ENCODE measurements at places on chromosomes 1 and 21. TPM values are rescaled to one million over a fixed set of nuclear protein-coding genes. Genes with fewer than 3 reads are reported as not detected.

GRCh38 chr1:186463926-186464325 is 3.0 kb upstream of the PDC start:
- no peaks in the 10 kb centered on the region for H3K4me1 ChIP-seq
- no peak overlapping the region for H3K27ac ChIP-seq
- no peak overlapping the region for H3K4me3 ChIP-seq
- no peak for DNase-seq

XCL1 gene
- total RNA-seq = not detected

GRCh38 chr1:27293915-27294314 is 28.0 kb upstream of the TMEM222 start:
- no peaks in the 10 kb centered on the region for H3K4me1 ChIP-seq
- H3K27ac ChIP-seq = no peak overlapping the region
- H3K36me3 ChIP-seq = peaks cover 4% of the 10 kb centered on the region
- H3K4me3 ChIP-seq = no peak overlapping the region
- no peak for DNase-seq
- H3K27me3 ChIP-seq = no peaks in the 10 kb centered on the region

PLD5 gene
- total RNA-seq = 0.44 TPM

DNA sequence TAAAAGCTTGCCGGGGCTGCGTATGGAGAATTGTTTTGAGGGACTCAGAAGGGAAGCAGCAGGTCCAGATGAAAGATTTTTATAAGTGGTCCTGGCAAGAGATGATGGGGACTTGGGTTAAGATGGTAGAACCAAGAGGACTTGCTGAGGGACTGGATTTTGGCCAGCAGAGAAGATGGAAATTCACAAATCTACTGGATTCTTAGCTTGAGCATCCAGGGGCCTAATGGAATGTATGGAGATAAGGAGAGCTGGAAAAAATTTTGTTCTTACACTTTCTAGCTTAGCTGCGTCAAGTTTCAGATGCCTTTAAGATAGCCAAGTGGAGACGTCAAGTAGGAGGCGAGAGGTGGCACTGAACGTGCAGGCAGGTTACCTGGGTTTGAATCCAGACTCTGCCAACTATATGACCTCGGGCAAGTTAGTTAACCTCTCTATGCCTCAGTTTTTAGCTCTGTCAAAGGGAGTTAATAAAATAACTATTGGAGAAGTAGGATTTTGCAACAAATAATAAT is 3.4 kb upstream of the RBP7 start:
- H3K4me1 ChIP-seq = no peaks in the 10 kb centered on the region
- peaks cover 43% of the 10 kb centered on the region for H3K27me3 ChIP-seq
- DNase-seq = no peak
- peaks cover 10% of the 10 kb centered on the region for H3K36me3 ChIP-seq
- H3K4me3 ChIP-seq = no peak overlapping the region
- no peak overlapping the region for H3K27ac ChIP-seq

DNA sequence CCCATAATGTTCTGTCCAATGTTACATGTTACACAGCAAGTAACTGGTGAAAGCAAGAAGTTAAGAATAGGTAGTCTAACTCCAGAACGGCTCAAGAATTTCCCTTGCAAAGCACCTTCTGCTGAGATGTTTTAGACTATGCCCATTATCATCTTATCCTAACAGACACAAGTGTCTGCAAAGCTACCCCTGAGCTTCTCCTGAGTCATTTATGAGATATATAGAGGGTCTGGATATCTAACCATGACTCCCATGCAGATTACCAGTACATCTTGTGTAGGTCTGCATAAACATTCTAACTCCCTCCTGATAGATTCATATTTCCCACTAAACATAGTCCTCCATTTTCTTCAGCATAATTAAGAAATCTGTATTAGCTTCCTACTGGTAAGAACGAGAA is 171.7 kb downstream of the COQ8A start:
- H3K4me3 ChIP-seq = no peak overlapping the region
- no peak overlapping the region for H3K27ac ChIP-seq
- no peaks in the 10 kb centered on the region for H3K27me3 ChIP-seq
- DNase-seq = no peak
- H3K4me1 ChIP-seq = no peaks in the 10 kb centered on the region

Measured in Calu3 (cell line).